ENCODE measurements at places on chromosomes 6 and 20.

DNA sequence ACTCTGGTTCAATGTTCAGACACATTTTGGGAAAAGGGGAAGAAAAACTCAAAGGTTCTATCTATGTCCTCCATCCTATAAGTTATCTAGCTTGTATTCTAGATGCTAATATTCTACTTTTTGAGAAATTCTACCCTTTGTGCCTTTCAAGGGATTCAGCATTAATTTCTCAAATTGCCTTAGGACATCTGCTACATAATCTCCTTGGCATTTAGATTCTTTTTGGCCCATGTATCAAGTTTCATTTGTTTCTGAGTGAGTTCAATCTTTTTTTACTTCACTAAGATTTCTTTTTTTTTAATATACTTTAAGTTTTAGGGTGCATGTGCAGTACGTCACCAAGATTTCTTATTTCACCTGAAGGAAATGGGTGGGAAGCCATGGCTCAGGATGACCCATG lies 232.7 kb upstream of the TENT5A start:
- no peak for DNase-seq

DNA sequence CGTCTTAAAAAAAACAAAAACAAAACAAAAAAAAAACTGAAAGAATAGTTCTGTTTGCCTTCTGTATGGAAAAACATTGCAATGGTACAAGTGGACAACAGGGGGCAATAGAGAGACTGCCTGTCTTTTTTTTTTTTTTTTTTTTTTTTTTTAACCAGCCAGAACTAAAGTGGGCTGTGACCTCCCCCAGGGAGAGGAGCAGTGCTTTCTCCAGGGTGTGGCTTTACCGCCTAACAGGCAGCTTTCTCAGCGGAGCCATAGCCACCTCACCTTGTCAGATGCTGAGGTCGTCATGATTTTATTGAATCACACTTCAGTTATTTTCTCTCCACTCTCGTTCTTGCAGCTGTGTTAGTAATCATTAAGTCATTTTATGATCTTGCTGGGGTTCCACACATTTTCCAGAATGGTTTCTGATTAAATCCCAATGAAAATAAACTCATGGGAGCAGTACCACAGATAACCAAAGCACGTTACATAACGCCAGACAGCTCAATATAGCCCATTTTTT lies 78.4 kb downstream of the GMPR start:
- DNase-seq: no peak

DNA sequence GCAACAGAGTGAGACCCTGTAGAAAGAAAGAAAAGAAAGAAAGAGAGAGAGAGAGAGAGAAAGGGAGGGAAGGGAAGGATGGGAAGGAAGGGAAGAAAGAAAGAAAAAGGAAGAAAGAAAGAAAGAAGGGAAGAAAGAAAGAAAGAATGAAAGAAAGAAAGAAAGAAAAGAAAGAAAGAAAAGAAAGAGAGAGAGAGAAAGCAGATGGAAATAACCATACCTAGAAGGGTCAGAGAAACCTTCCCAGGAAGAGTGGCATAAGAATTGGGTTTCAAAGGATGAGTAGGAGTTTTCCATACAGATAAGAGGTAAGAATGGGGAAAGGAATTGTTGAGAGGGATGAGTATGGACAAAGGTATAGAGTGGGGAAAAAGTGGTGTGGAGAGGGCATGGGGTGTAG lies 54.6 kb upstream of the SLC32A1 start:
- DNase-seq: no peak

DNA sequence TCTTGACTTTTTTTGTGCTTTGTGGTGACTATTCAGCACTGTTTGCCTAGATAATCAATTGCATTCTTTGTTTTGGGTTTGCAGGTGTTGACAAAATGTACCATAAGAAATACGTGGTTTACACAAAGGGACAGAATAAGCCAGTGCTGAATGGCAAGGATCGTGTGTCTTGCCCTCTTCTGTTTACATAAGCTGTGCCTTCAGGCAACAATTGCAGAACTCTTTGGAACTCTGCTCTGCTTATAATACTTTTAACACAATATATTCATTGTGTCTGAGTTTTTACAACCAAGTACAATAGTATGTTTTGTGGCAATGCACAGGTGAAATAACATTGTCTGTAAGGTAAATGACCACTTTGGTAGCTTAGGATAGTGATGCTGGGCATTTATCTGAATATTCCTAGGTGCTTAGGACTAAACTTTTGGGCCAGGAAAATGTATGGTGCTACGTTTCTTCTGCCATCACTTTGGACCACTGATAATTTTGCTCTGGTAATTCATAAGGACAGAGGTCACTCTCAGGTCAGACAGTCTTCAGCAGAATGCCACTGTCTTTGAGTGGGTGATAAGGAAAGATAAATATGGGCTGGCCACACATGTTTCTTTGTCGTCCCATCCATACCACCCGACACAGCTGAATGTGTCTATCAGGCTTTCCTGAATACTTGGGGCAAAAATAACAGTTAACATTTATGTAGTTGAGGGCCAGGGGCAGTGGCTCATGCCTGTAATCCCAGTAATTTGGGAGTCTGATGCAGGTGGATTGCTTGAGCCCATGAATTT lies 344.6 kb upstream of the IMPG1 start:
- DNase-seq: no peak

GRCh38 chr6:162697872-162698403 lies 29.6 kb downstream of the PRKN start:
- DNase-seq: no peak

- DNase-seq: no peak
Observed at GRCh38 chr6:159758031-159759001, 3.5 kb upstream of the ACAT2 start.

- DNase-seq: no peak
Observed at GRCh38 chr20:3084283-3084985, at the start of gene AVP. AVP (minus strand) TSS chr20:3084724; CDS start chr20:3084674, 50 bp downstream.

DNA sequence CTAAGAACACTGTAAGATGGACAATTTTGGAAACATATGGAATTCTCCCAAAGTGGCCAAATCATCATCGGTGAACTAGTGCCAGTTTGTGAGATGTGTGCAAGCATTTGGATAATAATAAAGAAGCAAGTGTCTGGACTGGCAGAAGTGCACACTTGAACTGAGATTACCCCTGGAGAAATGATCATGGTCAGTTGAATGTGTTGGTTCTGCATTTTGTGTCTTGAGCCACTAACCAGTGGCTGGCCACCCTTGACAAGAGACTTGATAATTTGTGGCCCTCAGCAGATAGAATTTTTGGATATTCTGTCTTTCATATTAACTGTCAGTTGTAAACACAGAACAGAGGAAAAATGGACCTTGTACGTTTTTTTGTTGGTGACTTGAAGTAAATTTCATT lies 37.4 kb downstream of the CITED2 start:
- DNase-seq: no peak
